Activated CD4-positive, alpha-beta T cell treated with anti-CD3 and anti-CD28 coated beads, Interleukin-2, amount 10 ng/mL, durations not matched to agents 7 days and 5 days (primary cell): ENCODE measurements at places on chromosomes 6 and 20. TPM values are rescaled to one million over a fixed set of nuclear protein-coding genes. Genes with fewer than 3 reads are reported as not detected.

The FAM83C gene
- total RNA-seq, result not detected

The INSM1 gene
- not detected for total RNA-seq

The BANF2 gene
- total RNA-seq, result not detected

- DNase-seq, result no peak
These were observed 7.0 kb upstream of the FOXF2 start for GRCh38 chr6:1382331-1382882.

DNA sequence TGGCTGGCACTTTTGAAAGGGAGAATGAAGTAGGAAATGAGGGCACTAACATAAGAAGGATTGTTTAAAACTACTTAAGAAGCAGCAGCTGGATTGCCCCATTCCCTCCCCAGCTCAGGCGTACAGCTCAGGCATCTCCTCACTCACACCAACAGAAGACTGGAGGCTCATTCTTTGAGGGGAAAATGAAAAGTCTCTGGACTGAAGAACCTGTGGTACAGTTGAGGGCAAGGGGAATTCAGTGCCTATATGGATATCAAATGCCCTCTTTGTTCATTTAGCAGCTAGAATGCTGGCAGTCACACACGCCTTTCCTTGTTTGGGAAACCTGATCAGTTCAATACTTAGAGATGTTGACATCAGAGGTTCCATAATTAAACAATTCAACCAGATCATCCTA is 502.1 kb upstream of the SOX4 start:
- DNase-seq, result no peak

DNA sequence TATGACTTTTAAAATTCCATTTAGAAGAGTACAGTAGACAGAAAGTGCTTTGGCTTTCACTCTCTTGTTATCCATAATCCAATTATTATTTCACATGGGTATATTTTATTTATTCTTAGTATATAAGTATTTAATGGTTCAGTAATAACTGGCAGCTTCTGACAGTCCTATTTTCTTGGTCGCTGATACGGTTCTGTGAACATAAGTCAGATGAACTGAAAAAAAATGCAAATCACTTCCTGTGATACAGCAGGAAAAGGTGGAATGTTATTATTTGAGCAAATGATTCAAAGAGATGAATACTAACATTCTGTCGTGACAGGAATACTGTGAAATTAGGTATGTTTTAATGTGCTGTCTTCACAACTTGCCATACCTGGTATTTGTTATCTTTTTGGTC is 132.3 kb downstream of the ARHGAP18 start:
- DNase-seq, result no peak

GRCh38 chr20:64160118-64160517 is 4.1 kb upstream of the MYT1 start:
- DNase-seq, result no peak

The EMILIN3 gene
- total RNA-seq, result not detected

The TRIM15 gene
- not detected for total RNA-seq

The CLVS2 gene
- total RNA-seq, result not detected

DNA sequence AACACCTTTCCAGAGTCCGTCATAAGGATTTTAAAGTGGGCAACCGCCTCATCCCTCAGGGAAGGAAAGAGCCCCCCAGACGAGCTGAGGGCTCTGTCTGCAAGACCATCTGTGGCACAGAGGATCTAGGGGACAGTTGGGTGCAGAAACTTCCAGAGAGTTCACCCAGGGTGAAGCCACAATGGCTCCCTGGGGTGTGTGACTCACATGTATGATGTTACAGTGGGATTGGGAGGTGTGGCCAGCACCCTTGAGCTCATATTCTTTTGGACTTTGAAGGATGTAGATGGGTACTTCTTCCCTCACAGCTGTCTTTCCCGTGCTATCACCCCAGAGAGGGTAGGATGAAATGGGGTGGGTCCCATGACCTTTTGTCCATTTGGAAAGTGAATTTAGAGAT is 95.5 kb downstream of the NCR2 start:
- DNase-seq, result no peak

DNA sequence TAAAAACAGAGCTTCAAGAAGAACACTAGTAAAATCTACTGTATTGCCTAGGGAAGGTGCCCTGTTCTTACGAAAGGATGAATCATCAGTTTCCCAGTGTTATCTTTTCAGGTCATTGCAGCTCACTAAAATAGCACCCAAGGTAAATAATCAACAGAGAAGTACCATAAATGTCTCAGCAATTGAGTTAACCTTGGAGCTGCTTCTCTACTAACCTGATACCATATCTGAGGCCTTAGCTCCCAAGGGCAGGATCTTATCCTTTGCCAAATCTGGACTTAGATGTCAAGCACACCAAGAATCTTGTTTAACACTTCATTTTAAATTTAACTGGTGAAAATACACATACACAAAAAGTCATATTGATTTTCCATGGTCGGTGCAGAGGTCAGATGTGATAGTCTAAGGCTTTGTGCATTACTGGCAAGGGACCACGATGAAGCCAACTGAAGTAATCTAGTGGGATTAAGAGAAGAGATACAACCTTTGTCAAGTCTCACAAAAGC is 81.5 kb downstream of the EDN1 start:
- no peak for DNase-seq

GRCh38 chr20:35326021-35326739 is 34.0 kb upstream of the FAM83C start:
- DNase-seq, result no peak

- no peak for DNase-seq
These were observed 634.0 kb upstream of the PTCHD4 start for GRCh38 chr6:48744948-48745347.

DNA sequence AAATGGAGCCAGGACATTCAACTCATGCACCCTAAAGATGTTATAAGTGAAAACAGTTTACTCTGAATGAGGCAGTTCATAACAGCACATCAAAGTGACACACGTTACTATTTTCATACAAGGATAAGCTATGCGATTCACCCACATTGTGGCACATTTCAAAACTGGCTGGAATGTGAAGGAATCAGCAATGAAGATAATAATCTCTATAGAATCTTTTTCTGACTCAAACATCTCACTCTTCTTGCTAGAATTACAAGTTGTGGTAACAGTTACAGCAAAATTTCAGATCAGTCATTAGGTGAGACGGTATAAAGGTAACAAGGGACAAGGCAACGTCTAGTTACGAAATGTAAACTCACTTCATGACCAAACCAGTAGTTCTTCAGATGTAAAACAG is 17.5 kb downstream of the TMEM244 start:
- no peak for DNase-seq

DNA sequence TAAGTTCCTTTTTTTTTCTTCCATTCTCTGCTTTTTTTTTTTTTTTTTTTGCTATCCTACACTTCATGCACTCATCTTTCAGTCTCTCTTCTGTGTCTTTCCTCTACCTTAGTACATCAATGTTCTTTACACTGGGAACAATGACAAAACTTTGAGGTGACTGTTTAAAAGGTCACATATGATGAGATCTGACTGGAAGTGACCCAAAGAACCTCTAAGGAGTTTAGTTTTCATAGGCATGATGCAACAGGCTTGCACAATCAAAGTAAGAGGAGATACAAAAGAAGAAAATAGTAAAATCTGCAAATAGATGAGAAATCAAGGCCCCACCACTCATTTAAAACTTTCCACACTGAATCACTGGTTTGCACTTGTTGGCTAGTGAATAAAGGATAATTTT is 840.8 kb downstream of the TBC1D32 start:
- DNase-seq, result no peak

DNA sequence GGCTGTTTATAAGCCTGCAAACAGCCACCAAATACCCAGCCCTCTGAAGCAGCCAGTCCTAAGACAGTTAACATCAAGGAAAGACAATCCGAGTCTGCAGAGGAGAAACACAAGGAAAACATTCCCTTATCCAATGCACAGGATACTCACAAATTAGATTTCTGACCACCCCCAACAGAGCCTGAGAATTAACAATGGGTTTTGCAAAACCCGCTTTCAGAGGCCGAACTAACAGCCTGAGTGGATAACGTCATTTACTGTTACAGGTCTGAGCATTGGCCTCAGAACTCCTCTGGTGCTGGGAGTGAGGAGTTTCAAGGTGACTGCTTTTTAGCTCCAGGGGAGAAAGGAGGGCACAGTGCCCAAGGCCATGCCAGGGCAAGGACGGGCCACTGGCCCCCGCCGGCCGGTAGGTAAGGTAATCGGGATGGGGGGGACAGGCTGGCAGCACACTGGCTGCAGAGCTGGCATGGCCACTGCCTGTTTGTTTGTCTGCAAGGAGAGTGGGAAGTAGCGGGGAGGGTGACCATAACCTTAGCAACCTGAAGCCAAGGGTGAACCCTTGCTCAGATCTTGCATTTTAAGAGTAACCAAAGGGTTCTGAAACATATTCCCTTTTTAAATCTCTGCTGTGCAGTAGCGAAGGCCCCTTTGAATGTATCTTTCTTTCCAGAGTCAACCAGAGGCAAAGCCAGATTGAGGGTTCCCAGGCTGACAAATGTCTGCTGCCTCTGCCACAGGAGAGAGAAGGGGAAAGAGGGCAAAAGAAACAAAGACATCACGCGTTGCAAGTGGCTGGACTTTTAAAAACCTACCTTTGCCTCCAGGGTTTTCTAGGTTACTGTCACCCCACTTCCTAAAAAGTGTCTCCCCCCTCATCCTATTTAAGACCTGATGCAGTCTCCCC is 3.9 kb downstream of the ZMYND8 start:
- DNase-seq, result no peak

DNA sequence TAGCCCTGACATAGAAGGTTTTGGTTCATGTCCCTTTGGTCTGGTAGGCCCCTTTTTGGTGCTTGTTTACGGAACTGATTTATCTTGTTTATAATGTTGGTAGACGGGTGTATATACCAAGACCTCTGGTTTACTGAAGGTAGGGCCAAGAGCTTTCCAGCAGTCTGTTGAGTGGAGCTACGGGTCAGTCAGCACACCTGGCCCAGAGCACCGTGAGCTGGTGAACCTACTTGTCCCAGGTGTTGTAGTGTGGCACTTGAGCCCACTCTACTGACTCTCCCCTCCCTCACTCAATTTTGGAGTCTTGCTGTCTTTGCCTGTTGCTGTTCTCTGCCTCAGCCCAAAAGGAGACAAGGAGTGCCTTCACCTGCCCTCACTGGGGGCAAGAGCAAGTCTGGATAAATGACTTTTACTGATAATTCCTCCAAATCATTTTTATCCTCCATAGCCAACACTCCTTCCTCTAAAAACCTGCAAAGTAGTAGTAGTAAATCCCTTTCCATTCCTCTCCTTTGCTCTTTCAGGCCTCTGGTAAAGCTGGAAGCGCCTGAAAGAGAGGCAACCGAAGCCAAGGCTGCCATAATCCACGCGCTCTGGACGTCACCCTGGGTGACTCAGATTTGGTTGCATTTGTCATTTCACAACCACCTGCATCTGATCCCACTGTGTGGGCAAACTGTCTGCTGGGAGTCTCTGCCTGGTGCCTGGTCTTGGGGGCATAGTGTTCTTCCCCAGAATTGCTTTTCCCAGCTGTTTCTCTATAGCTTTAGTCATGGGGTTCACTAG is 22.2 kb downstream of the RREB1 start:
- DNase-seq, result no peak

- no peak for DNase-seq
These were observed 78.5 kb downstream of the SSR1 start for GRCh38 chr6:7234547-7234946.

- no peak for DNase-seq
These were observed 81.6 kb upstream of the PREP start for GRCh38 chr6:105484238-105485161.

GRCh38 chr6:33874136-33874760 is 70.4 kb upstream of the MLN start:
- DNase-seq, result no peak

GRCh38 chr6:88840796-88841539 is 122.5 kb downstream of the RNGTT start:
- no peak for DNase-seq

The SAMD3 gene
- total RNA-seq, result 49.5 TPM

- no peak for DNase-seq
These were observed 768.4 kb upstream of the DEFB115 start for GRCh38 chr20:30488941-30489613.

- DNase-seq, result no peak
These were observed 9.2 kb upstream of the DEFB110 start for GRCh38 chr6:50030777-50031562.

The CLDN20 gene
- not detected for total RNA-seq

- DNase-seq, result no peak
These were observed 49.9 kb downstream of the STK4 start for GRCh38 chr20:45016089-45016671.

DNA sequence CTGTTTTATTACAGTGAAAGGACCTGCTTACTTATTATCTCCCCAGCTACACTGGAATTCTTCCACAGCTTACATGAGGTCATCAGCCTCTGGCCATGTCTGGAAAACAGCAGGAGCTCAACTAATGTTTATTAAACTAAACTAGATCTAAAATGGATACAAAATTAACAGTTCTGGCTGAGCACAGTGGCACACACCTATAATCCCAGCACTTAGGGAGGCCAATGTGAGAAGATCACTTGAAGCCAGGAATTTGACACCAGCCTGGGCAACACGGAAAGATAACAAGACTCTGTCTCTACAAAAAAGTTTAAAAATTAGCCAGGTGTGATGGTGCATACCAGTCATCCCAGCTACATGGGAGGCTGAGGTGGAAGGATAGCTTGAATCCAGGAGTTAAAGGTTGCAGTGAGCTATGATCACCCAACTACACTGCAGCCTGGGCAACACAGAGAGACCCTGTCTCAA is 220.8 kb upstream of the MARCKS start:
- no peak for DNase-seq

- DNase-seq, result no peak
These were observed 159.9 kb upstream of the TOP1 start for GRCh38 chr20:40868551-40869217.

The COX4I2 gene
- not detected for total RNA-seq

The MUC22 gene
- not detected for total RNA-seq

- DNase-seq, result no peak
These were observed 97.0 kb downstream of the FOXF2 start for GRCh38 chr6:1486387-1486786.

GRCh38 chr6:93550551-93551276 is 131.4 kb upstream of the EPHA7 start:
- no peak for DNase-seq

The PPIL1 gene
- 29.3 TPM for total RNA-seq

DNA sequence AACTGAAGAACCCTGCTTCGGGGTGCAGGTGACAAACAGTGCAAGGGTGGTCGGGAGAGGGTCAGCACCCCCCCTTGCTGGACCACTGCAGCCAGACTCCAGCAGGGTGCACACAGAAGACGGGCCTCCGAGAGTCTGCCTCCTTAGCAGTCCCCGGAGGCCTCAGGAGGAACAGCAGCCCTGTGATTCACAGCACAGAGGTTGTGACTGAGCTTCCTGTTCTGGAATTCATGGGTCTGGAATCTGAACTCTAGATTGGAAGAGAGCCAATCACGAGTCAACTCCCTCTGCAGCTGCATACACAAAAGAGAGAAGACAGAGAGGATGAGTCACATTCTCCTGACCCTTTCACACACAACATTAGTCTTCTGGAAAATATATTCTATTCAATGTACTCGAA is 249.0 kb upstream of the OPRM1 start:
- no peak for DNase-seq

GRCh38 chr6:92608751-92609150 is 810.6 kb downstream of the EPHA7 start:
- DNase-seq, result no peak

DNA sequence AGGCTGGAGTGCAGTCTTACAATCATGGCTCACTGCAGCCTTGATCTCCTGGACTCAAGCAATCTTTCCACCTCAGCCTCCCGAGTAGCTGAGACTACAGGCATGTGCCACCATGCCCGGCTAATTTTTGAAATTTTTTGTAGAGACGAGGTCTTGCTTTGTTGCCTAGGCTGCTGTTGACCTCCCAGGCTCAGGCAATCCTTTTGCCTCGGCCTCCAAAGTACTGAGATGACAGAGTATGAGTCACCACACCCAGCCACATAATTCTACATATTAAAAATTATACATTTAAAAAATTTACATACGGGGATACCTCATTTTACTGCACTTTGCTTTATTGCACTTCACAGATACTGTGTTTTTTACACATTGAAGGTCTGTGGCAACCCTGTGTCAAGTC is 115.1 kb downstream of the MAN1A1 start:
- DNase-seq, result no peak
